Mesothelial cell of epicardium (in vitro differentiated cells): ENCODE measurements at places on chromosomes 1 and 21. TPM values are rescaled to one million over a fixed set of nuclear protein-coding genes. Genes with fewer than 3 reads are reported as not detected.
A peak's percentile ranks its signal among the peaks of the same experiment; 100 is the strongest.

The PTPRF gene
- total RNA-seq = 464 to 475 TPM (median 471 TPM) in 3 replicates

The INAVA gene
- 34.6 to 36.6 TPM (median 35.7 TPM) in 3 replicates for total RNA-seq

The NUDT4B gene
- total RNA-seq = 0.34 to 0.44 TPM in 2 of 3 replicates, not detected in the other

The BEND5 gene
- 11.3 to 14.8 TPM (median 13.7 TPM) in 3 replicates for total RNA-seq

The PRAMEF4 gene
- total RNA-seq = not detected in 3 replicates

The AADACL4 gene
- total RNA-seq = 0.31 to 0.36 TPM (median 0.31 TPM) in 3 replicates

The SELE gene
- total RNA-seq = 1.3 to 2.4 TPM (median 1.9 TPM) in 3 replicates

The ZNHIT6 gene
- 20.0 to 21.6 TPM (median 20.2 TPM) in 3 replicates for total RNA-seq

The HLX gene
- 0.75 to 1.3 TPM (median 0.84 TPM) in 3 replicates for total RNA-seq

The DCST2 gene
- 1.8 to 2.9 TPM (median 1.9 TPM) in 3 replicates for total RNA-seq

GRCh38 chr1:24379733-24380315, 33.8 kb downstream of the STPG1 start:
- H3K4me1 ChIP-seq = peaks cover 16% of the 10 kb centered on the region
- no peak for DNase-seq

DNA sequence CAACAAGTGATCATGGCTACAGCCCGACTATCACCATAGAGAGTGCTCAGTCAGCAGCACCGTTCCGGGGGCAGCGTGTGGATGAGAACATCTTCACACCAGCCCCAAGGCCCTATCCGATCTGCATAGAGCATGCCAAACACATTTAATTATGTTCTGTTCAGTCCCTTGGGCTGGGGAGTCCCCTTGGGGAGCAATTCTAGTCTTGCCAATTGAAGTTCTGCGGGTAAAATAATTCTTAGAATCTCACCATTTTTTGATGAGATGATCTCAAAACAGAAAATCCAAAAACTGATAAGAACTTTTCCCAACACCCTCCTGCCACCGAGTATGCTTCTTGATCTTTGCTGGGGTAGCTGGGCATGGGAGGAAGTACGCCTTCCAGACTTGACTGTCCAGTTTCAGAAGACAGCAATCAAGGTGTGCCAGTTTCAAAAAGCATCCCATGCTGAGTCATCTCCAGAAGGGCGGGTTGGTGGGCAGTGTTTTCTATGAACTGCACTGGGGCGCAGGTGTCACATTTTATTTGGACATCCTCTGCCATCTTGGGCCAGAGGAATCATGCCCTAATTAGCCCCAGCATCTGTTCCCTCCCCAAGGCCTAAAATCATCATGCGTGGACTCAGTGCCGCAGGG, 20.8 kb upstream of the PTPRF start:
- no peak overlapping the region for H3K4me3 ChIP-seq
- H3K36me3 ChIP-seq = no peaks in the 10 kb centered on the region
- DNase-seq = peak; percentile 16
- no peak overlapping the region for H3K27ac ChIP-seq
- H3K27me3 ChIP-seq = no peaks in the 10 kb centered on the region

GRCh38 chr1:245195398-245195797, 40.6 kb downstream of the KIF26B start:
- no peak overlapping the region for H3K4me3 ChIP-seq
- H3K36me3 ChIP-seq = peaks cover 5% of the 10 kb centered on the region
- DNase-seq = no peak
- H3K4me1 ChIP-seq = peaks cover 16% of the 10 kb centered on the region
- H3K27ac ChIP-seq = no peak overlapping the region

DNA sequence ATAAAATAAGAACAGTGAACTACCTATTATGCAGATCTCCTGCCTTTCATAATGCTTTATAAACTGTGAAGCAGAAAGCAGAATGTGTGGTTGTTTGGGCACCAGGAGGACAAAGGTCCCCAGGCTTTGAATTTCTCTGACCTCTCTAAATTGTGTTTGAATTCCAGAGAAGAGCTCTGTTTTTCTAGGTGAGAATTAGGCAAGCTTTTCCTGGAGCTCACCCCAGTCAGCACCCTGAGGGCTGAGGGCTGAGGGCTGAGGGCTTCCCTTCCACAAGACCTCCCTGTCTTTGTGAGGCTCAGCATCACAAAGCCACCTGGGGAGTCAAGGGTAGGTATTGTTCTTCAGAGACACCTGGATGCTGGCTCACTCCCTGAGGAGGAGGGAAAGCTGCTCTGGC, 45.5 kb upstream of the LRIG2 start:
- H3K4me1 ChIP-seq = peaks cover 11% of the 10 kb centered on the region
- no peak overlapping the region for H3K4me3 ChIP-seq
- H3K36me3 ChIP-seq = peaks cover 1% of the 10 kb centered on the region
- no peak overlapping the region for H3K27ac ChIP-seq

DNA sequence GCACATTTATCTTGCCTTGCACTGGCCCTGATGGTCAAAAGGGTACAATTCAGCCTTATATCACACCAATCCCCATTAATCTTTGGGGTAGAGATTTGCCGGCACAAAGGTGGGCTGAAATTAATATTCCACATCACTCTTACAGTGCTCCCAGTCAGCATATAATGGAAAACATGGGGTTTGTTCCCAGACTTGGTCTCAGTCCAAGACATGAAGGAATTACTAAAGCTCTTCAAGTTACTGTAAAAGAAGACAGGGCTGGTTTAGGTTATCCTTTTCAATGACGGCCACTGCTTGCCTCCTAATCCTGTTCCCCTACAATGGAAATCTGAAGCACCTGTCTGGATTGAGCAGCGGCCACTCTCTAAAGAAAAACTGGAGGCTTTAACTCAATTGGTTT, 160.7 kb downstream of the IER5 start:
- H3K36me3 ChIP-seq = no peaks in the 10 kb centered on the region
- no peaks in the 10 kb centered on the region for H3K4me1 ChIP-seq
- no peak for DNase-seq

DNA sequence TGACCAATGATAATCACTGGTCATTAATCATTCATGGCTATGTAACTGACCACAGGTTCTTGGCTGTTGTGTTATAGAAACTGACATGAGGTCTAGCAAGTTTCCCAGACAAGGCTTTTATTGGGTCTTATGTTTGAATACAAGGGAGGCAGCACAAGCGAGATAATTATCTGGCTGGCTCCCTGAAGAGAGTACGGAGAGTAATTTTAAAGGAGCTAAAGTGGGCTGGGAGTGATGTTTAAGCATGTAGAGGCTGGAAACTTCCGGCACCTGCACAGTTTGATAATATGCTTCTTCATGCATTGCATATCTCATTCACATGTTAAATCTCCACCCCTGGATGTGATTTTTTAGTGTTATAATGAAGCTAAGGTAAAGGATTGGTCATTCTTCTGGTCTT, 116.2 kb upstream of the KCNK1 start:
- H3K27me3 ChIP-seq = peaks cover 12% of the 10 kb centered on the region
- H3K4me1 ChIP-seq = no peaks in the 10 kb centered on the region
- no peaks in the 10 kb centered on the region for H3K36me3 ChIP-seq
- no peak overlapping the region for H3K4me3 ChIP-seq
- no peak for DNase-seq
- no peak overlapping the region for H3K27ac ChIP-seq

GRCh38 chr1:169031566-169032224, 74.8 kb upstream of the ATP1B1 start:
- no peaks in the 10 kb centered on the region for H3K27me3 ChIP-seq
- DNase-seq = no peak
- H3K4me1 ChIP-seq = peaks cover 12% of the 10 kb centered on the region

DNA sequence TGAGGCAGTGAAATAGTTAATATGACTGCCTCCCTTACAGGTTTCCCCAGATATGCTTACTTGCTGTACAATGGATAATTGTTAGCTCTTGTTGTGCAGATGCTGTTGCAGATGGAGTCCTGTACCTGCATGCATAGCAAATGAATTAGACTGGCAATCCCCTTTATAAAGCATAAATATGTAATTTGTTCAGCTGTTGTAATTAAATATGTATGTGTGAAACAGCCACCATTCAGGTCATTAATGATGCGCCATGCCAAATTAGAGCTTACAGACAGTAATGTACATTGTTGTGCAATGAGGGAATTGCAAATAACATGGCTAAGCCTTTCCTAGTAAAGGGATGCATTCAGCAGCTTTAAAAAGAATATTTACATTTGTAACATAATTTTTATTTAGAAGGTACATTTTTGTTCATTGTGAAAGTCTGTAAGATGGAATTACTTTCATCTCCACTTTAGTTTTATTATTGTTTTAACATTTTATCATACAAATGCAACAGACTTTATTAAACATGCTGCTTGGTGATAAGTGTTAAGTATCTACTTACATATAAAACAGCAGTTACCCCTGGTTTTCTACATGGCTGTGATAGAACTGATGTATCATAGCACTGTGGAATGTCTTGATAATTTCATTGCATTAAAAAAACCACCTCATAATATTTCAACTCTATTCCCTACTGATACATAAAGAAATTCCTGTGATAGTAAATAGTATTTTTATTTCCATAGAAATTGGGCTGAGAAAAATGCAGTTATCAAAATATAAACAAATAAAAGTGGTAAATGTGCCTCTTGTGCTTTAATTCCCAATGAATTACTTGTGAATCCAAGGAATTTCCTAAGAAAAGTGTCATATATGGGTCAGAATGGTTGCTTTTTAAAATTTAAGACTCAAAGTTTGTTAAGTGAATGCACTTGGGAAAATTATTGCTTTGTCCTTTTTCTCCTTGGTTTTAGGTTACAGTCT, 99.0 kb downstream of the NFIA start:
- peaks cover 77% of the 10 kb centered on the region for H3K4me1 ChIP-seq
- H3K27ac ChIP-seq = peak overlapping the region; percentile 67
- H3K27me3 ChIP-seq = no peaks in the 10 kb centered on the region
- H3K36me3 ChIP-seq = no peaks in the 10 kb centered on the region
- no peak overlapping the region for H3K4me3 ChIP-seq

GRCh38 chr1:176110203-176110602, 96.9 kb downstream of the COP1 start:
- peaks cover 5% of the 10 kb centered on the region for H3K4me1 ChIP-seq
- H3K27me3 ChIP-seq = no peaks in the 10 kb centered on the region
- DNase-seq = no peak
- H3K27ac ChIP-seq = peak overlapping the region; percentile 41
- peaks cover 32% of the 10 kb centered on the region for H3K36me3 ChIP-seq

DNA sequence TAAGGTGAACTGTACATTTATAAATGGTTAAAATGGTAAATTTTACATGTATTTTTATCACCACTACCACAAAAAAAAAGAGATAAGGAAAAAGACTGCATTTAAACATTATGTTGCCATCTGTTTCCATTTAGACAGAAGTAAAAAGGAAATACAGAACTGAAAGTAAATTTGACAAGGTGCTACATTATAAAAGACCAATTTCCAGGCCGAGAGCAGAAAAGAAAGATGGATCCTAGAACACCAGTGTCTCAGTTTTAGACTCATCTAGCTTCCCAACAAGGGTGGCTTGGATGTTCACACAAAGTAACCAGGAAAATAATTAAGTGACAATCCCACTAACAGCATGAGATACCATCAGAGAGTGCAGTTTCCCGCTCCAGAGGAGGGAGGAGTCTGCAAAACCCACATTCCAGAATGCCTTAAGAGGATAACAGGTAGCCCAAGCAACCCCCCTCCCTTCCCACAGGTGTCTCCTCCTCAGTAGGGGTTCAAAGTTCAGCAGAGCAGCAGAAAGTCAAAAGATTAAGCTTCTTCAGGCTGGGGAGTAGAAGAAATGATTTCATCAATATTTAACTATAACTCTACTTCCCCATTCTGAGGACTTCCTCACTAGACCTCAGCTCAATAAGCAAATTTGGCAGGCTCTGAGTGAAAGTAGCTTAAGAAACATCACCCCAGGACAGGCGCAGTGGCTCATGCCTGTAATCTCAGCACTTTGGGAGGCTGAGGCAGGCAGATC, 11.8 kb downstream of the TPM3 start:
- H3K4me1 ChIP-seq = peaks cover 59% of the 10 kb centered on the region
- peak overlapping the region; percentile 89 for H3K27ac ChIP-seq
- H3K27me3 ChIP-seq = no peaks in the 10 kb centered on the region
- peaks cover 4% of the 10 kb centered on the region for H3K36me3 ChIP-seq

GRCh38 chr1:210500831-210501230, 172.1 kb downstream of the HHAT start:
- no peak overlapping the region for H3K27ac ChIP-seq
- no peaks in the 10 kb centered on the region for H3K27me3 ChIP-seq
- no peaks in the 10 kb centered on the region for H3K36me3 ChIP-seq
- no peak overlapping the region for H3K4me3 ChIP-seq
- H3K4me1 ChIP-seq = peaks cover 6% of the 10 kb centered on the region

DNA sequence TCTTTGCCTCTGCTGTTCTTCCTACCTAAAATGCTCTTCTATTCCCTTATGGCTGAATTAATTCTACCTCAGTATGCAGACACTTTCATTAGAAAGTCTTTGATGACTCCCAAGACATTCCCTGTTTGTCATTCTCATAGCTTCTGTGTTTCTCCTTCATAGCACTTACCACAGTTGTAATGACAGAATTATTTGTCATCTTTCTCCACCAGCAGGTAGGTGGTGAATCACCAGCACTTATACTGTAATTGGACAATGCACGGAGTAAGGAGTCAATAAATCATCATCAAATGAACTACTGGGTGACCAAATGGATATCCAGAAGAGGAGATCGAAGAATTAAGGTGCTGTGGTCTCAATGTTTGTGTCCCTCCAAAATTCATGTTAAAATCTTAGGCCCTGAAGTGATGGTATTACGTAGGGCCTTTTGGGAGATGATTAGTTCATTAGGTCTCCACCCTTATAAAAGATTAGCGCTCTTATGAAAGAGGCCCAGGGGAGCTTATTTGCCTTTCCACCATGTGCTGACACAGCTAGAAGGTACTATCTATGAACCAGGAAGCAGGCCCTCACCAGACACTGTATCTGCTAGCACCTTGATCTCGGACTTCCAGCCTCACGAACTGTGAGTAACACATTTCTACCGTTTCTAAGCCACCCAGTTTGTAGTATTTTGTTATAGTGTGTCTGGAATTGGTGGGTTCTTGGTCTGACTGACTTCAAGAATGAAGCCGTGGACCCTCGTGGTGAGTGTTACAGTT, 2.4 kb upstream of the CCT8 start:
- H3K4me1 ChIP-seq = peaks cover 18% of the 10 kb centered on the region
- no peaks in the 10 kb centered on the region for H3K27me3 ChIP-seq
- H3K4me3 ChIP-seq = no peak overlapping the region

- no peak for DNase-seq
- H3K4me3 ChIP-seq = no peak overlapping the region
- no peaks in the 10 kb centered on the region for H3K27me3 ChIP-seq
- H3K36me3 ChIP-seq = peaks cover 43% of the 10 kb centered on the region
- H3K4me1 ChIP-seq = peaks cover 28% of the 10 kb centered on the region
Observed at GRCh38 chr1:182845894-182846293, 6.7 kb downstream of the DHX9 start.

DNA sequence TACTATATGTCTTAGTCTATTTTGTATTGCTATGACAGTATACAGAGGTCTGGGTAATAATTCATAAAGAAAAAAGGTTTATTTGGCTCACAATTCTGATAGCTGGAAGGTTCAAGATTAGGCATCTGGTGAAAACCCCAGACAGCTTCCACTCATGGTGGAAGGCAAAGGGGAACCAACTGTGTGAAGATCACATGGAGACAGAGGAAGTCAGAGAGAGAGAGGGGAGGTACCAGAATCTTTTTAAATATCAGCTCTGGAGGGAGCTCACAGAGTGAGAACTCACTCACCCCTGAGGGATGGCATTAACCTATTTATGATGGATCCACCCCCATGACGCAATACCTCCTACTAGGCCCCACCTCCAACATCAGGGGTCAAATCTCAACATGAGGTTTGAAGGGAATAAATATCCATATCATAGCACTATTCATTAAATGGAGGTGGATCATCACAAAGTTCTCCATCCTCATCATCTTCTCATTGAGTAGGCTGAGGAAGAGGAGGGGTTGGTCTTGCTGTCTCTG, 290.5 kb downstream of the DSCAM start:
- peaks cover 2% of the 10 kb centered on the region for H3K4me1 ChIP-seq
- no peak overlapping the region for H3K4me3 ChIP-seq
- no peaks in the 10 kb centered on the region for H3K27me3 ChIP-seq
- H3K27ac ChIP-seq = no peak overlapping the region
